CD4-positive, CD25-positive, alpha-beta regulatory T cell (primary cell): ENCODE measurements at places on chromosomes 12 and 14. TPM values are rescaled to one million over a fixed set of nuclear protein-coding genes. Genes with fewer than 3 reads are reported as not detected.
A peak's percentile ranks its signal among the peaks of the same experiment; 100 is the strongest.

WASHC3 gene
- 50.7 TPM for total RNA-seq

DNA sequence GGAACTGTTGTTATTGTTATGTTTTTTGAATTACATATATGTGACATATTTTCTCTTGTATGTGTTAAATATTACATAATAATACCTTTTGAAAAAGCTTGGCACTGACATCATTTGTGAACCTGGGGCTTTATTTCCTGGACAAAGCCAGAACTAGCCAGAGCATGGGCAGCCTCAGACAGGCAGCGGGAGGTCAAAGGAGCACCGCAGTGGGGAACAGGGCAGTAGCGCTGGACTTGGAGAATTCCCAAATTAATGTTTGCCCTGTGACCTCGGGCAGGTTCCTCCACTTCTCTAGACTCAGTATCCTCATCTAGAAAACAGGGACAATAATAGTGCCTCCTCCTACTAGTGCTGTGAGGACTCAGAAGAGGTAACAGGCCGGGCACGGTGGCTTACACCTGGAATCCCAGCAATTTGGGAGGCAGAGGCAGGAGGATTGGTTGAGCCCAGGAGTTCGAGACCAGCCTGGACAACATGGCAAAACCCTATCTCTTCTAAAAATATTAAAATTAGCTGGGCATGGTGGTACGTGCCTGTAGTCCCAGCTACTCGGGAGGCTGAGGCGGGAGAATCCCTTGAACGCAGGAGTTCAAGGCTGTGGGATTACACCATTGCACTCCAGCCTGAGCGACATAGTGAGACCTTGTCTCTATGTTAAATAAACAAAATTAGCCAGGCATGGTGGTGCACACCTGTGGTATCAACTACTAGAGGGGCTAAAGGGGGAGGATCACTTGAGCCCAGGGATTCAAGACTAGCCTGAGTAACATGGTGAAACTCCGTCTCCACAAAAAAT is 27.3 kb upstream of the ITPK1 start:
- no peak for DNase-seq

DNA sequence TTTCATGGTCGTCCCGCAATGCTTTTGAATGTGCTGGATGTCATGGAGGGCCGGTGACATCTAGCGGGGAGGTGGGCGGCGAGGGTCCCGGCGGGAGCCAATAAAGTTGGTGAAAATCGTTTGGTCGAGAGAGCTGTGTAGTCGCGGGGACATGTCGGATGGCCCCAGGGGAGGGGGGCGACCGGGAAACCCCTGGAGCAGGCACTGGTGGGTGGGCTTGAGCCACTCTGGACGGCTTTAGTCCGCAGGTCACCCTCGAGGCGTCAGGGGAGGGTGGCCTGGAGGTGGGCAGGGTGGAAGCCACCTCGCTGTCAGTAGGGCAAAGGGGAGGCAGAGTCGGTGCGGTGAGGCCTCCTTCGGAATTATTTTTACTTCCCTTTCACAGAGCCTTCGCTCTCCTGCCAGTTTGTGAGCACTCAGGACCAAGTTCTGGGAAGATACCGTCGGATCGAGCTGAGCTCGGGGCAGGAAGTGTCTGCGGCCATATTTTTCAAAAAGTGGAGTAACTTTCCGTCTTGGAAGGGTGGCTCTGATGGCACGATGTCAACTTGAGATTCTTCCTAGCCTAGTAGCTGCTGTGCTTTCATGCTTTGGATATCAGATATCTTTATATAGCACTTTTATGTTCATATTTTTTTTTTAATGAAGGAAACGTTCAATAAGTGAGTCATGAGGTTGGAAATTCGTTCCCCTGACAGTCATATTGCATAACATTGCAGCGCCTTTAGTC is 28.2 kb downstream of the WBP11 start:
- no peak for DNase-seq

GRCh38 chr14:74299061-74299545 is 3.6 kb downstream of the ABCD4 start:
- DNase-seq, result peak; percentile 69
